ENCODE measurements at places on chromosomes 2 and 18.
A peak's percentile ranks its signal among the peaks of the same experiment; 100 is the strongest.

DNA sequence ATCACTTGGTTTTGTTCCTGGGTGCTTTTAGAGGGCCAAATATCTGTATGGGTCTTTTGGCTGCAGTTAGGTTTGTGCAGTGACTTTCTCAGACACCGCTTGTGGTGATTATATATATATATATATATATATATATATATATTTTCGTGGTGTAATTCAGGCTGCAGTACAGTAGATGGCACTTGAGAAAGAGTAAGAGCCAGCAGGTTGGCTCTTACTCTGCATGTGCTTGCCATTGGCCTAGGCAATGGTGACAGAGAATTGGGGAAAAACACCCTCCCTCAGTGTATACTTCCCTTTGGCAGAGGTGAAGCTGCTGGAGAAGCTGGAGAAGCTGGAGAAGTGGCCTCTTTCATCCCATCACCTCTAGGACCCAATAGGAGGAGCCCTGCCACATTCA, 22.2 kb upstream of the MYL1 start:
- no peak for DNase-seq

GRCh38 chr2:233487748-233488345, 78.7 kb downstream of the USP40 start:
- DNase-seq: no peak

GRCh38 chr2:16330571-16330970, 335.1 kb downstream of the CYRIA start:
- DNase-seq: no peak

DNA sequence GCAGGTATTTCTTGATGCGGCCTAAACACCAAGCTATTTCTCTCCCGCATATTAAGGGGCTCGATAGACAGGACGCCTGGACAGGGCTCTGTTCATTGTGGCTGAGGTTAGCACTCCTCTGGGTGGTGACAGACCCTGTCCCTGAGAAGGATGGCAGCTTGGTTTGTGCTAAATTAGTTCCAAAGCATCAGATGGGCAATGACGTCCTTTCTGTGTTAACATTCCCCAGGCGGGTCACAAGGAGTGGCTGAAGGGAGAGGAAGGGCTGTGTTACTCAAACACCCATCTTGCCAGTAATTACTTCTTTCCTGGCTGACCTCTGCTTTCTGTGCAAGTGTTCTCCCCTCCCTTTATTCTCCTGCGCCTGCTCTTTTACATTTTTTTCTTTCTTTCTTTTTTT, 75.0 kb downstream of the TMEM247 start:
- no peak for DNase-seq

- no peak for DNase-seq
These were observed 103.0 kb upstream of the AGAP1 start for GRCh38 chr2:235390816-235391194.

- DNase-seq: no peak
These were observed 282.5 kb downstream of the CLIP4 start for GRCh38 chr2:29397713-29398112.

GRCh38 chr2:122001441-122001874, 246.0 kb downstream of the TSN start:
- no peak for DNase-seq

DNA sequence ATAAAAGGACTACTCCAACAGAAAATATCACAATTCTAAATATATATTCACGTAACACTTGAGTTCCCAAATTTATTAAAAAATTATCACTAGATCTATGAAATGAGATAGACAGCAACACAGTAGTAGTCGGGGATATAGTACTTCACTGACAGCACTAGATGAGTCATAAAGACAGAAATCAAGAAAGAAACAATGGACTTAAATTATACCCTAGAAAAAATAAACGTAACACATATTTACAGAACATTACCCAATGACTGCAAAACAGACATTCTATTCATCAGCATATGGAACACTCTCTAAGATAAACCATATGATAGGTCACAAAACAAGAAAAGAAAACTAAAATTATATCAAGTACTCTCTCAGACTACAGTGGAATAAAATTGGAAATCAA, 429.4 kb downstream of the MBD2 start:
- no peak for DNase-seq

- DNase-seq: no peak
These were observed 351.9 kb downstream of the CDH2 start for GRCh38 chr18:27824841-27825681.

- DNase-seq: no peak
These were observed 72.8 kb upstream of the WIPF1 start for GRCh38 chr2:174670446-174670845.

DNA sequence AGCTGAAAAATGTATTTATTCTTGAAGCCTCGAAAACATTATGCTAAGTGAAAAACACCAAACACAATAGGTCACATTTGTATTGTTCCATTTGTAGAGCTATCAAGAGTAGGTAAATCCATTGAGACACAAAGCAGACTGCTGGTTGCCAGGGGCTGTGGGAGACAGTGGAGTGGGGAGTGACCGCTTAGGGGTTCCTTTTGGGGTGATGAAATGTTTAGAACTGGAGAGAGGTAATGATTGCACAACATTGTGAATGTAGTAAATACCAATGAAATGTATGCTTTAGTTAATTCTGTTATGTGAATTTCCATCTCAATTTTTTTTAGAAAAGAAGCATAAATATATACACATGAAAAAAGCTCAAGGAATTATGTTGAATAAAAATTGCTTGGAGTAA, 15.8 kb downstream of the KCTD18 start:
- DNase-seq: no peak

DNA sequence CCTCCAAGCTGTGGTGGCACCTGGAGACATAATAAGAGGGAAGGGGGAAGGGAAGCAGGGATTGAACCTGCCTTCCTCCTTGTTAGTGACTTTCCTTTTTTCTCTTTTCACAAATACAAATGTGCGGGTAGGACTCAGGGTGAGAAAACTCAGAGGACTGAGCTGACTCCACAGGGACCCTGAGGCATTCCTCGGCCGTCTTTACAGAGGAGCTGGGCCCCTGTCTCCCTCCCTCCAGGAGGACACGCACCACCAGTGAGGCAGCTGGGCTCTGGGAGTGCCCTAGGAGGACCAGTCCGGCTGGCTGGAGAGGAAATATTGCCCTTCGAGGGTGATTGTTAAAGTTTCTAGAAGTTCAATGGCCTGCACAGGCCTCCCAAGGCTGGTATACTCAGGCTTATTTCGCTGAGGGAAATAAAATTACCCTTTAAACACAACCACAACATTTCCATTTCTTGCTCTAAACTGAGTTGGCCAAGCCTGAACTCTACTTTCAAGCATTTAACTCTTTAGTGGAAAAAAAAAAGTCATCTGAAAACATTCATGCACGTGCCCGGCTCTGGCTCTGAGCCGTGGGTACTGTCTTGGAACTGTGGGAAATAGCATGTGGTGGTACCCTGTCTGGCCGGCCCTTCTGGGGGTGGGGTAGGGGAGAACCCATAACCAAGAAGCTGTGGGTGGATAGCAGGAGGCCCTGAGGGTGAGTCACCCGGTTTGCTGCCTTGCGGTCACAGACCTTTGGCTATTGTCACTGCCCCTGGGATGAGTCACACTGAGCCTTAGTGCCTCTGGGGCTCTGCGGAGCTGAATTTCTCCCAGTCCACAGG, 116.0 kb downstream of the COPS8 start:
- DNase-seq: no peak

DNA sequence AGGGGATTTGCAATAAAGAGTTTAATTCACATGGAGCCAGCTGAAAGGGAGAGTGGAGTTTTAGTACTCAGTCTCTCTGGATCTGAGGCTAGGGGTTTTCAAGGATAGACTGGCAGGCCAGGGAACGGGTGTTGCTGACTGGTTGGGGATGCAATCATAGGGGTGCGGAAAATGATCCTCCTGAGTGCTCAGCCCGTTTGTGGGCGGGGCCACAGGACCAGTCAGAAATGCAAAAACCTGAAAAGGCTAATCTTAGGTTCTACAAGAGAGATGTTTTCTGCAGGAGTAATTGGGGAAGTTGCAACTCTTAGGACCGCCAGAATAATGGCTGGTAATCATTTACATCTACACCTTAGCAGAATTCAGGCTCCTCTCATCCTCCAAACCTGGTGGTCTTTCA, 2.5 kb downstream of the NFU1 start:
- DNase-seq: no peak

DNA sequence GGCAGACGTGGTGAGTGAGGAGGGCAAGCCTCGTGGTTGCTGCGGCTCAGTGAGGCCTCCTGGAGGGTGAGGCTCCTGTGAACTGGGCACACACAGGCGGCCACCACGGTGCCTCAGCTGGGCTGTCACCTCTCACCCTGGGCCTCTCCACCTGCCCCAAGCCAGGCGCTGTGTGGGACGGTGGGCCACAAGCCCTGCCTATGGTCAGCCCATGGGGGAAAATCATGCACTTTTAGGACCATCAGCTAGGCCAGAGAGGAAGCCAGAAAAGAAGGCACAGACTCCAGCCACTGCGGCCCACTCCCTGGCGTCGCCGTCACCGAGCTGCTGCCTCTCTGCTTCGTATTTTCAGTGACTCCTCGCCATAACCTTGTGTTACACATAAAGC, 28.5 kb upstream of the HS6ST1 start:
- no peak for DNase-seq

DNA sequence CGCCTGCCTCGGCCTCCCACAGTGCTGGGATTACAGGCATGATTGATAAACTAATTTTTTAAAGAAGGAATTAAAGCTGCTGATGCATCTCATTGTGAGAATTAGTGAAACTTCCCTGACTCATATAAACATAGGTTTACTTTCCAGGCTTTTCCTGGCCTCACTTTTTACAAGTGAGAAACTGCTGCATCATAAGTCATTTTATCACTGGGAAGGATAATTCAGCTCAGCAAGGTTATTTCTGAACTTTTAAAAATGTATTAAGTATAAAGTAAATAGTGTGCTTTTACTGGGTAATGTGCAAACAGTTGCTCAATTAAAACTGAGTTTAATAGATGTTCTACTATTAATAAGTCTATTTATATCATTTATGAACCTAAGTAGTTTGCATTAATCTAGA, 1130.3 kb upstream of the CDH2 start:
- DNase-seq: no peak

- DNase-seq: no peak
These were observed 233.5 kb upstream of the ATP5MC3 start for GRCh38 chr2:175414882-175415487.

GRCh38 chr2:241496904-241497877, 11.2 kb downstream of the STK25 start:
- DNase-seq: no peak

GRCh38 chr2:42192010-42192373, 22.8 kb downstream of the EML4 start:
- DNase-seq: no peak

- DNase-seq: no peak
These were observed 59.2 kb upstream of the SLC5A7 start for GRCh38 chr2:107927034-107927534.

- peak; percentile 93 for DNase-seq
These were observed at the start of gene DSEL for GRCh38 chr18:67516539-67517443. Gene DSEL (minus strand): TSS chr18:67516720. CDS start chr18:67514608, 2,112 bp downstream.

- DNase-seq: no peak
These were observed 27.1 kb downstream of the SH2D6 start for GRCh38 chr2:85445316-85446295.

- no peak for DNase-seq
These were observed 251.4 kb downstream of the GLI2 start for GRCh38 chr2:120986898-120987650.

- no peak for DNase-seq
These were observed 1531.9 kb upstream of the ACVR2A start for GRCh38 chr2:146312899-146313298.

DNA sequence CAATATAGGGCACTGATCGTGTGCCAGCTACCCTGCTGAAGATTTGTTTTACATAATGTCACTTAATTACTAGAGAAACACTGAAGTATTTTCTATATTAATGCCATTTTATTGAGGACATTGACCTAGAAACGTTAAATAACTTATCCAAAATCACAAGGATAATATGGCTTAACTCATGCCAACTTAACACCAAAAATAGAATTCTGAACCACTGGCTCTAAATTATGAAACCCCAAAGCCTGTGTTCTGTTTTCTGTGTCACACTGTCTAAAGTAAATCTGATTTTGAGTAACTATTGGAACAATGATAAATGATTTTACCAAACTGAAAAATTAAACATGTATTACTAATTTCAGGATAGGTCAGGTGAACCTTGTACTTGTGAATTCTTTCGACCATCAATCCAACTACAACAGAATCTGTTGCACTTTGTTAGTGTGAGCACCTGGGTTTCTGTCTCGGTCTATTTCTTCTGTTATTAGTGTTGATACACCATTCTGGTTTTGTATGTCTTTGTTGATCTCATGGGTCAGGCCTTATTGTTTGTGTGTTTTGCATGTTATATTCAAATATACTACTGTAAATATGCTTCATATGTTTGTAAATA, 48.2 kb upstream of the CCDC141 start:
- DNase-seq: no peak

DNA sequence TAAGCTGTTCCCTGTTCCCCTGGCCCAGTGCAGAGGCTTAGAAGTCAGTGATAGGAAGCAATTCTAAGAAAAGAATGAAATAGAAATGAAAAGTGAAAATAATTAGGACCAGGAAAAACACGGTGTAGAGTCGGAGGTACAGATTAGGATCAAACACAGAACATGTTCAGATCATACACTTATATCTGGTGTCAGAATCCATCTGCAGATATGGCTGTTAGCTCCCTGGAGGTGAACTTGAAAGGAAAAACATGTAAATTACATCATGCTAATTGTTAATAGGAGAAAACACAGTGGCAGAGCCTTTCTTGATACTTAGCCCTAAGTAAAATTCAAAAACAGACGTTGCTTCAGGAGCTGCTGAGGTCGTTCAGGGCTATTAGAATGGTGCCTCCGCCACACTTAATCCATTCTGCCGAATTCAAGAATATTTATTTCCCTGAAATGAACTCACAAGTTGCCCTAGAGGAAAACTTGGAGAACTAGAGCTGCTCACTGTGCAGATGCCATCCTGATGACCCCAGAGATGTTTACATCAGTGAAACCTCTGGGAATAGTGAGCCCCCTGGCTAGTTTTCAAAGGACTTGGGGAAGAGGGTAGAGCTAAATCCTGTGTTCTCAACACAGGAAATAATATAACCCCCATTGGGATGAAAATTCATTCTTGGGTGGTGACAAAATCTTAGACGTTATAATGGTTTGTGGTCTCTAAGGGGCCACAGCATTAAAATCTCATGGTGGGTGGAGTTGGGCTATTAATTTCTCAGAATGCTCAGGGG, 27.5 kb downstream of the LPIN1 start:
- no peak for DNase-seq

- no peak for DNase-seq
These were observed 30.7 kb downstream of the KCNE4 start for GRCh38 chr2:223082706-223083105.

GRCh38 chr2:126496493-126496892, 159.5 kb upstream of the GYPC start:
- DNase-seq: no peak

- no peak for DNase-seq
These were observed 105.7 kb downstream of the RDH14 start for GRCh38 chr2:18454692-18455235.

- no peak for DNase-seq
These were observed 270.0 kb upstream of the CDH19 start for GRCh38 chr18:66873899-66874298.

DNA sequence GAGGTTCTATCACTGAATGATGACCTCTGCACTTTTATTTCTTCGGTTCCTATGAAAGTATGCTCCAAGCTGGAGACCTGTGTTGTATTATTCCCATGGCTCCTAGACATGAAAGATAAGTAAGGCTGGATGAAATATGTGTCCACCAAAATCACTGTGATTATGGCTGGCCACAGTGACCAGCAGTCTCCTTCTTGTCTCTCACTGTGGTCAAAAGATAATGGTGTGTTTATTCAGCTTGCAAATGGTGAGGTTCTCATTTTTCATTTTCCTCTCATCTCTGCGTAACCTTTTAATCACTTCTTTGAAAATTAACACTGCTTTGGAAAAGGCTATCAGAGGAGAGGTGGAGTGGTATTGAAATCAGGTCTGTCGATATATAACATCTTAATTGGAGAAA, 107.8 kb upstream of the DAPL1 start:
- no peak for DNase-seq

Measured in stimulated activated CD8-positive, alpha-beta memory T cell treated with anti-CD3 and anti-CD28 coated beads, Interleukin-15, amount 100 ng/mL, for 4 hours (primary cell).